Breast epithelium (tissue), 4 donors: ENCODE measurements at places on chromosomes 2 and 18. TPM values are rescaled to one million over a fixed set of nuclear protein-coding genes. Genes with fewer than 3 reads are reported as not detected.

GRCh38 chr18:45379903-45380302 lies 235.4 kb upstream of the SLC14A2 start:
- DNase-seq = no peak

DNA sequence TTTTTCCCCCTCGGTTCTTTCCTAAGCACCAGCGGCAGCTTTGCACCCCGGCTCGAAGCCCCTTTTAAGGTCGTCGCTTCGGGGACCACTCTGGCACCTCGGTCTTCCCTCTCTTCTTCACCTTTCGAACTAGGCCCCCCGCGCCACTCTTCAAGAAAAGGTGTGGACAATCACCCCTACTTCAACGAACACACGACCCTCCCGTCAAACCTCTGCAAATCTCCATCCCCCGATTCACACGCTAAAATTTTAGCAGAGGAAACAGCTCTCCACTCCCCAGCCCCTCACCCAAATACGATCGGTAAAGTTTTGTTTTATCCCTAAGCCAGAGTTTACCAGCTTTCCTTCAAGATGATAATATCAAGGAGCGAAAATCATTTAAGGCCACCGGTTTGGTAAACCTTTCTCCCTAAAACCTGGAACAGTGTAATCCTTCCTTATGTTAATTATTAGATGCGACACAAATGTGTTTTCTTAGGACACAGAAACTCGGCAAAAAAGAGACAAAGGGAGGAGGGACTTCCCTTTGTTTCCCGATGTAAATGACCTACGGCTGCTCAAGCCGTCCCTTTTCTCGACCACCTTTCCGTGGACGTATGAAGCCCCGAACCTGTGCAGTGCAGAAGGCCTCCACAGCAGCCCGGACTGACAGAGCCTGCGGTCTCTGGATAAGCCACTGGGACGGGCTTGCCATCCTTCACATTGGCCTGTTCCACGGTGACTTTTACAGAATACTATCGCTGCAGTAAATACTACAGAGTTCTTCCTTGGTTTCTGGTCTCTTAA lies 85.2 kb downstream of the RBMS1 start:
- DNase-seq = peak; percentile 53

DNA sequence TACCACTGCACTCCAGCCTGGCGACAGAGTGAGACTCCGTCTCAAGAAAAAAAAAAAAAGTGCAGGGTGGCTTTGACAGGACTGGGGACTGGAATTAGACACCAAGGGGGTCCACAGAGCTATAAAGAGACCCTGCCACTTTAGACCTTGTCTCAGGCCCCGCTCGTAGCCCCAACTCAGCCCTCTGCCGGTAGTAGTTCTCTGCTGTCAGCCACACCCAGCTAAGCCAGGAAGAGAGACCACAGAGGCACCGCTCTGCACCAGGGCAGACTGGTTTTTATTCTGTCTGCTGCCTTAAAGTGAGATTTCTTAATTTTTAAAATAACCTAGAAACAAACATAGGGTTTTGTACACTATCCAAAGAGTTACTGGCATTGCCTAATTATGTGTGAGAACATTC lies 66.0 kb downstream of the STEAP3 start:
- DNase-seq = no peak

CROCC2 gene
- total RNA-seq = 0.33 TPM
